Upper lobe of left lung (tissue), 6 donors: ENCODE measurements at places on chromosomes 2 and 18.

- no peak for DNase-seq
Measured at GRCh38 chr2:47072728-47073191, 82.3 kb downstream of the STPG4 start.

GRCh38 chr2:31442376-31442775, 27.8 kb upstream of the XDH start:
- no peak for DNase-seq

DNA sequence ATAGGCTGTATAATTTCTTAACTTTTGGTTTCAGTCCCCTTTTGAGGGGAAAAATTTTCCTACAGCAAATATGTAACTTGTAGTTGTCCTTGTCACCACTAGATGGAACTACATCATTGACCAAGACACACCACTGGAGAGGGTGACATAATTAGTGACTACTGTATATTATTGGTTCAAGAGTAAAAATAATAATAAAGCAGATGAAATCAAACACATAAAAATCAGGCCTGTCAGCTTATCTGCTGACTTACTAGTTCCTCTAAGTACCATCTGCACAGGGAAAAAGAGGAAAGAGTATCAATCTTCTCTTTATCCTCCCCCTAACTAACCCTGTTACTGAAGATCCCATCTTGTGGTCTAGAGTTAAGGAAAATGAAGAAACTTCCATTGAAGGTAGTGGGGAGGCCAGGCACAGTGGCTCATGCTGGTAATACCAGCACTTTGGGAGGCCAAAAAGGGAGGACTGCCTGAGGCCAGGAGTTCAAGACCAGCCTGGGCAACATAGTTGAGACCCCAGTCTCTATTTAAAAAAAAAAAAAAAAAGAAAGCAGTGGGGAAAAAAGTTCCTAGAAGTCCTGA, 29.6 kb upstream of the ENOSF1 start:
- no peak for DNase-seq

DNA sequence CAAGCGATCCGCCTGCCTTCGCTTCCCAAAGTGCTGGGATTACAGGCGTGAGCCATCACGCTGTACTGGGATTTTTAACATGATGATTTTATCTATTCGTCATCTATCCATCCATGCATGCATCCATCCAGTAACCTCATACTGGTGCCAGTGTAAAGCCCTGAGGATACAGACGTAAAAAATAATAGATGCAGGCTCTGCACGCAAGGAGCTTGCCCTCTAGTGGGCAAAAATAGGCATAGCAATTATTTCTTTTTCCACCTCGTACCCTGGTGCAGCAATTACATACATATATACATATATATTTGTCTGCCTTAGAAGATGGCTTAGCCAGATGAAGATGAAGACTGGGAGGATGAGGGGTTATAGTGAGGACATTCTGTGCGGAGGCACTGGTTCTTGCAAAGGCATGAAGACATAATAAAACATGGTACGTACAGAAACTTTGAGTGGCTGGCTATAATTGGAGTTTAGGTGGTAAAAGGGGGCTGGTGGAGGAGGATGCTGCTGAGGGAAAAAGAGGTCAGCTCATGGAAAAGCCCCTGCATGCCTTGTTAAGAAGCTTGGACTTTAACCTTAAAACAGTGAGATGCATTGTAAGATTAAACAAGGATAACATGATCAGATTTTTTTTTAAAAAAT, 19.6 kb upstream of the RPIA start:
- DNase-seq = no peak

DNA sequence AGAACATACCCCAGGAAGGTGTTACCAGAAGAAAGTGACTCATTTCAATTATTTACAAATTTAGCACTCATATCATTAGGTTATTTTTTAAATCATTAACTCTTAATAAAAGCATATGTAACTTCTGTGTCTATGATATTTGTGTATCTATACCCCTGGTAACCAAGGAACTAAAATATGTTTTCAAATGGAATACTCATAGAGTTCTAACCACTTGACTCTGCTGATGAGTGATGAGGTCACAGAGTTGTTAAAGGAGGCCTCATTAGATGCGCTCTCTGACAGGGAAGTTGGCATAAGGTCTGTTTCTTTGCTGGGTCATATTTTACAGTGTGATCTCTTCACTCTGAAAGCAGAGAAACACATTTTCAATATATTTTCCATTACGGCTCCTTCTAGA, 73.4 kb downstream of the CCDC150 start:
- no peak for DNase-seq

GRCh38 chr18:41128545-41128944, 826.5 kb upstream of the PIK3C3 start:
- DNase-seq = no peak

DNA sequence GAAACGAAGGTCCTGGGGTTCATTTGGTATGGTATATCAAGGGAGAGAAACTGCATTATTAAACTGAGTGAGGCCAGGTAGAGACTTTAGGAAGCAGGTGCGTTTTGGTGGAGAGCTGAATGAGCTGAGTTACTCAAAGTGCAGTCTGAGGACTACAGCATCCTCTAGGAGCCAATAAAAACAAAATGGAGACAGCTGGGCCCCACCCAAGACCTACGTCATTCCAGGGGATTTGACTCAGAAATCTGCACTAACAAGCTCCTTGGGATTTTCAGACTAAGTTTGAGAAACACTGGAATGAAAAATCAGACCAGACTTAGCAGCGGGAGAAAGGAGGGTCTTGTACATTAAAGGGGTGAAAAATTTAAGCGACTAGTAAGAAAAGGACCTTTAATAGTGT, 131.5 kb downstream of the UXS1 start:
- no peak for DNase-seq

GRCh38 chr2:25386971-25387875, 45.5 kb upstream of the DNMT3A start:
- no peak for DNase-seq

GRCh38 chr2:241051578-241052487, 50.3 kb downstream of the MTERF4 start:
- DNase-seq = peak; percentile 14

DNA sequence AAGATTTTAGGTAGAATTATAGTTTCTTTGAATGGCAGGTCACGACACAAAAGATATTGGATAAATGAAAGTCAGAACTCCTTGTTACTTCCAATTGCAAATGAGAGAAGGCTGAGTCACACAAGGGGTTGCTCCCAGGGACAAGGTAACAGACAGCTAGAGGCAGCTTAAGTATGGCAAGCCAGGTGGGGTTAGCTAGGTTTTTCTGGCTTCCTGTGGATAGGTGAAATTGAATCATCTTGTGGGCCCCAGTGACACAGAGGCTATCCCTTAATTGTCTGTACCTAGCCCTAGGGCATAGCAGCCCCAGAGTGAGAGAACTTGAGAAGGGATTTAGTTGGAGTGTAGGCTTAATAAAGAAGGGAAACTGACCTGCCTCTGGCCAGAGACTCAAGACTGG, 407.7 kb upstream of the SLC8A1 start:
- no peak for DNase-seq
